ENCODE measurements at places on chromosomes 16 and 17.
A peak's percentile ranks its signal among the peaks of the same experiment; 100 is the strongest.

DNA sequence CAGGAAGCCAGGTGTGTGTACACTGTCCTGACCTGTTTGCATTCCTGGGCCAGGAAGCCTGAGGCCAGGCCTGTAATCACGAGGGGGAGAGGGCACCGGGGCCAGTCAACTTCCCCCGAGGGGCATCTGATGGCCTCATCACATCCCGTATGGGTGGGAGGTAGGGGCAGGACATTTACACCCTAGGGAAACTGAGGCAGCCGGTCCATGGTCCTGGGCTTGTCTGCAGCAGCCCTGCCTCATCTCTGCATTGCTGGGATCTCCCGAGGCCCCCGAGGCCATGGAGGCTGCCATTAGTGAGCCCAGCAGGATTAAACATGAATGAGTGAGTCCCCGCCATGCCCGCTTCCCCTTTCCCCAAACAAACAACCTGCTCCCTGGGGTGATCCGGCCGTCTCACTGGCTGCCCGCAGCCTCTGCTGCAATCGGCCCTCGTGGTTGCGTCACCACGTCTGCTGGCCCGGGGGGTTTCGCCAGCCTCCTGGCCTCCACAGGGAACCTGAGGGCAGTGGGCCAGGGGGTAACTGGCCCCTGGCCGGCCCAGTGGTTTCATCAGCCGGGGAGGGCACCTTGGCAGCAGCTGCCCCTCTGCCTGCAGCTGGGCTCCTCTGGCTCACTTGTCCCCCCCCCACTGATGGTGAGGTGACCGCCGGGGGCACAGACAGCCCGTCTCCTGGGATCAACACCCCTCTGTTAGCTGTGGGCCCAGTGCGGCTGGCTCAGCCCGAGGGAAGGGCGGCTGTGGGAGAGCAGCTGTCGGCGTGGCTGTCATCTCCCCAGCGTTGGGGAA lies 88.3 kb upstream of the GSE1 start:
- DNase-seq, result no peak

GRCh38 chr16:85625053-85625452 lies 11.9 kb downstream of the GSE1 start:
- DNase-seq, result no peak

- DNase-seq, result no peak
Measured at GRCh38 chr16:57593021-57593420, 35.4 kb upstream of the ADGRG1 start.

- no peak for DNase-seq
Measured at GRCh38 chr16:58001781-58002415, 691 bp downstream of the USB1 start.

DNA sequence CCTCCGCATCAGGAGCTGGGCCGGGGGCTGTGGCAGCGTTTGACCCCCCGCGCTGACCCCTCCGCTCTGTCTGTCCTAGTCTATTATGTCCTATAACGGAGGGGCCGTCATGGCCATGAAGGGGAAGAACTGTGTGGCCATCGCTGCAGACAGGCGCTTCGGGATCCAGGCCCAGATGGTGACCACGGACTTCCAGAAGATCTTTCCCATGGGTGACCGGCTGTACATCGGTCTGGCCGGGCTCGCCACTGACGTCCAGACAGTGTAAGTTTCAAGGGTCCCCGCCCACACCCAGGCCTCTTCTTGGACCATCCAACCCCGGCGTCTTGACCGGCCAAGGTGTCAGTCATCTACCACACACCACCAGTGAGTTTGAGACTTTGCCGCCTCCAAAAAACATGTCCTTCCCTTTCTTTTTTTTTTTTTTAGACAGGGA lies 548 bp downstream of the PSMB3 start:
- DNase-seq, result no peak

- no peak for DNase-seq
Measured at GRCh38 chr16:74698222-74698621, 2.4 kb downstream of the MLKL start.

GRCh38 chr17:44921122-44921882 lies 6.0 kb upstream of the GFAP start:
- DNase-seq, result no peak

- DNase-seq, result peak; percentile 83
Measured at GRCh38 chr17:40818733-40819527, 3.5 kb downstream of the KRT10 start.

DNA sequence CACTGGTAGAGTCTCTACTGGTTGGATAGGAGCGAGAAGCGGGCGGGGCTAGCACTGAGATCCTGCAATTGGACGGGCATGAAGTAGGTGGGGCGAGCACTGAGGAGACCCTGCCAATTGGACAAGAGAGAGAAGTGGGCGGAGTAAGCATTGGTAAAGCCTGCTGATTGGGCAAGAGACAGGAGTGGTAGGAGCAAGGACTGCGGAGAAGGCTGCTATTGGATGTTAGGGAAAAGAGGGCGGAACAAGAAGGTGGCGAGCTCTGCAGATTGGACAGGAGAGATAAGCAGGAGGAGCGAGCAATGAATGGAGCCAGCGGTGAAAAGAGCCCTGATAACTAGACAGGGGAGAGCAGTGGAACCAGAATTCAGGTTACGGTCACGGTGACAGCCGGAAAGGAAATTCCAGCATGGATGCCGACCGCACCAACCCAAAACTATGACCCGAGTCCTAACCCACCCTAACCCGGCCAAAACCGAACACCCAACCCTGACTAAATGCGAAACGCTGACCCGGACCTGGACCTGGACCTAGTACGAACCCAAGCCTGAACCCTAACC lies 4.8 kb downstream of the SCGB1C2 start:
- peak; percentile 37 for DNase-seq

GRCh38 chr17:62859146-62859545 lies 51.0 kb upstream of the MARCHF10 start:
- no peak for DNase-seq

DNA sequence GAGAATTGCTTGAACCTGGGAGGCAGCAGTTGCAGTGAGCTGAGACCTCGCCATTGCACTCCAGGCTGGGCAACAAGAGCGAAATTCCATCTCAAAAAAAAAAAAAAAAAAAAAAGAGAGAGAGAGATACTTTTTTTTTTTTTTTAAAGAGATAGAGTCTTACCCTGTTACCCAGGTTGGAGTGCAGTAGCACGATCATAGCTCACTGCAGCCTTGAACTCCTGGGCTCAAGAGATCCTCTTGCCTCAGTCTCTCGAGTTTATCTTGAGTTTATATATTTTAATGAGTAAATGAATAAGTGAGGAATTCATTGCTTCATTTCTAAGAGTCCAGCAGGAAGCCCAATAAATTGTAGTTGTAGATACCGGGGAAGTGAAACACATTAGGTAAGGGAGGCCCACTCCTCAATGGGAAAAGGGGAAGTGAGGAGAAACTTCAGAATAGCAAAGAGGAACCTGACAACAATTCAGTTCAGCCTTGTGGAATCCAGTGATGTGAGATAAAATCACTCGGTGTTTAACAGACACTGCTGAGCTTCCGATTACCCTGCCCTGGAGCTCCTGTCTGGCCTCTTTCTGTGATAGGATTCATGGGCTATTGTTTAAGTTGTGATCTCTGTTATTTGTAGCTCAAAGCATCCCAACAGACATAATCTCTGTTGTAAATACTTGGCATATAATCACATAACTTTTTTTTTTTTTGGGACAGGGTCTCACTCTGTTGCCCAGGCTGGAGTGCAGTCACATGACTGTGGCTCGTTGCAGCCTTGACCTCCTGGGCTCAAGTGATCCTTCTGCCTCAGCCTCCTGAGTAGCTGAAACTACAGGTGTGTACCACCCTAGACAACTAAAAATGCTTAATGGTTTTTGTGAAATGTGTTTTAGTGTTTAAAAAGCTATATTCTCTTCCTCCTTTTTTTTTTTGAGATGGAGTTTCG lies 15.8 kb upstream of the ITGAM start:
- DNase-seq, result peak; percentile 11

DNA sequence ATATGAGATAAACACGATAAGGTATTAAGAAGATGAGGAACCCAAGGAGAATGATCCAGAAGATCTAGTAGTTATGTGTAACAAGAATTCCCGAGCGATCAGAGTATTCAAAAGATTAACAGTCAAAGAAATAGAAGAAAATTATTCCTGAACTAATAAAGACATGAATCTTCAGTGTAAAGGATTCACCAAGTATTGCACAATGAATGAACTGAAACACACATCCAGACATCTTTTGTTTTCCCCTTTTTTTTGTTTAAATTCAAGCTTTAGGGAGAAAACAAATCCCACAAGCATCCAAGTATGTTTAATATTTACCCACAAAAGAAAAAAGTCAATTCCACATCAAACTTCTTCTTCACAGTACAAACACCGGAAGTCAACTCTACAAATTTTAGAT lies 23.7 kb upstream of the MYOCD start:
- DNase-seq, result no peak

DNA sequence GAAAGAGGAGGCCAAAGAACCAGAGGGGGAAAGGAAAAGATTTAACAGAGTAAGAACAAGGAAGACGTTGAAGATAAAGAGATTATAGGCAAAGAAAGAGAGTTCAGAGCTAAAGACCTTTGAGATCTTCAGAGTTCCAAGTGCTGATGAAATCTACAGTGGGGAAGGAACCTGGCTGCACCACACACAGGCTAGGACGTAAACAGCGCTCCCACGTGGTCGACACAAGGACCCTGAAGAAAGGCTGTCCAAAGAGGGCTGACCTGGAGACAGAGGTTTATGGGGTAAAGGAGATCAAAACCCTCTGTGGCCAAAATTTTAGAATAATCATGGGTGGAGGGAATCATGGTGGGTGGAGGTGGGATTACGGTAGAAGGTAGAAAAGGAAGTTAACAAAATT lies 121.6 kb downstream of the PMP22 start:
- no peak for DNase-seq

GRCh38 chr17:82106688-82107305 lies 8.8 kb upstream of the FASN start:
- no peak for DNase-seq

DNA sequence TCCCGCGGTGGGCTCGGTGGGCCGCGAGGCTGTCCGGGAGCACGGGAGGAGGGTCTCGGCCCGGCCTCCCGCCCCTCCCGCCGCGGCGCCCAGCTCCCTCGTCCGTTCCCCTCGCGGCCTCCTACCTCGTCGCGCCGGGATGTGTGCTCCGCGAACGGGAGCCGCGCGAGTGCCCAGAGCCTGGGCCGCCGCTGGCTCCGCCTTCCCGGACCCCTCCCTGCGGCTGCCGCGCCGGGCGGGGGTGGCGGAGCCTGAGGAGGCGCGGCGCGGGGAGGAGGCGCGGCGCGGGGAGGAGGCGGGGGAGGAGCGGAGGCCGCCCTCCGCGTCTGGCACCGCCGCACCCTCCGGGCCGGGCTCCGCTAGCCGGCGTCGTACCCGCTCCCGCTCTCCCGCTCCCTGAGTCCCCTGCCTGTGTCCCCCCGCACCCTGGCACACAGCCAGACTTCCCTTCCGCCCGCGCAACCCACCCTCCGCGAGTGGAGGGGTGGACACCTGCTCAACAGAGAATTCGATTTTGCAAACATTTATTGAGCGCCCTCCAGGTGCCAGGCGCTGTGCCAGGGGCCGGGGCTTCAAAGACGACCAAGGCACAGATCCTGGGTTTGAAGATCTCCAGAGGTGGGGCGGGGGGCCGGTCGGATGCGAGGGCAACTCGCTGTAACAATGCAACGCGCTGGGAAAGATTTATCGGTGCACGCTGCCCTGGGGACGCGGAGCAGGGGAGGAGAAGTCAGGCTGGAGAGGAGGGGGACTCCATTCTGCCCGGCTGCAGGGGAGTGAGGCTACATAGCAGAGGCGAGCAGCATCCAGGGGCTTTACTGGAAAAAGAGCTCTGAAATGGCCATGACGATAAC lies at the start of gene MPP3:
Gene MPP3, minus strand, starts transcription at position 171 of the 854 bp plus-strand sequence. CDS start 1,240 bp downstream, outside the sequence.
- peak; percentile 26 for DNase-seq

DNA sequence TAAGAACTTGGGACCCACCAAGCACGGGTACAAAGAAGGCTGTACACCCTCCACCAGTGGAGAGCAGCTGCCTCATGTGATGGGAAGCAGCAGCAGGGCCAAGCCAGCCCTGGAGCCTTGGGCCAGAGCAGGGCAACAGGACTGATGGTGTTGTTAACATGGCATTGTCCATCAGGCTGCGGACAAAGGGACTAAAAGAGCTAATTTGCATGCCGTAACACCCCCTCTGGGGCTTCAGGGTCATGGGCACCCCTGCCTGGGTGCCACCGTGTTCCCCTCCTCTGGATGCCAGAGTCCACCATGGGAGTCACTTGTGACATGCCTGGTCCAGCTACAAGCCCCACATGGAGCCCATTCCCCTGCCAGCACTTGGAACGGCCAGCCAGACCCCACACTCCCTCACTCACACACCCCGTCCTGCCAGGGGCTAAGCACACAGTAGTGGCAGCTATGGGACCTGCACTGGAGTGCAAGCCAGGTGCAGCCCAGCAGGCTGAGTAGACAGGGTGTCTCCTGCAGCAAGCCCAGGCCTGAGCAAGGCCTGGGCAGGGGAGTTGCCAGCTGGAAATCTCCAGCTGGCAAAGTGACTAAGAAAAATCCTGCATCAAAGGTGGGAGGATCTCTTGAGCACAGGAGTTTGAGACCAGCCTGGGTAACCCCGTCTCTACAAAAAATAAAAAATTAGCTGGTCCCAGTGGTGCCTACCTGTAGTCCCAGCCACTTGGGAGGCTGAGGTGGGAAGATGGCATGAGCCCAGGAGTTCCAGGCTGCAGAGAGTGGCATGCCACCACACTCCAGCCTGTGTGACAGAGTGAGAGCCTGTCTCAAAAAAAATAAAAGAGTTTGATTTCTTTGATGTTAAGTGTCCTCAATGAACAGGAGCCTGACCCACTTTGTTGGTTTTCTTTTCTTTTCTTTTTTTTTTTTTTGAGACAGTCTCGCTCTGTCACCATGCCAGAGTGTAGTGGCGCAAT lies 33.7 kb downstream of the NOL11 start:
- no peak for DNase-seq

- DNase-seq, result no peak
Measured at GRCh38 chr17:73827627-73828291, 183.5 kb upstream of the SDK2 start.

GRCh38 chr17:22484826-22485225 lies 792.5 kb downstream of the KCNJ18 start:
- DNase-seq, result no peak

DNA sequence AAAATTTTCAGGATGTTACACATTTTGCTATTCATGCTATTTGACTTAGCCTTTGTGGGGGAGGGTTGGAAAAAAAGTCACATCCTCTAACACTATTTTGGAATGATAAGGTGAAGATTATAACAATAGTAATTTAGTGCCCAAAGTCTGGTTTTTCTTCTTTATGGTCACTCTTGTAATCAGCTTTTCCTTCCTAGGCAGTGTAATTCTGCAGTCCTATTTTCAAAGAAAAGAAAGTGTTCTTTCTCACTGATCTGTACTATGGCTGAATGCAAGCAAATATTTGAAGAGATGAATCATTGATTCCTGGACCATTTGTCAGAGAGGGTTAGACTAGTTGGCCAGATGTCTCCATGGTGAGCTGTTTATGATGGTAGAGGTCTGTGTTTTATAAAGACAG lies 8.4 kb downstream of the RSPRY1 start:
- DNase-seq, result no peak

- DNase-seq, result no peak
Measured at GRCh38 chr16:75044800-75045361, 46.1 kb downstream of the ZNRF1 start.

Data from CD4-positive, alpha-beta T cell treated with Interferon alpha-2 for 1 hour (primary cell).